Astrocyte (in vitro differentiated cells and primary cell): ENCODE measurements at places on chromosomes 7 and 10. TPM values are rescaled to one million over a fixed set of nuclear protein-coding genes. Genes with fewer than 3 reads are reported as not detected.

The SSC4D gene
- 6.0 and 7.4 TPM in 2 replicates for total RNA-seq

The PNLIPRP2 gene
- not detected in 2 replicates for total RNA-seq

The DGKI gene
- 6.3 and 7.5 TPM in 2 replicates for total RNA-seq

The SPOCK2 gene
- total RNA-seq: 0.89 and 1.4 TPM in 2 replicates

The NODAL gene
- total RNA-seq: 0.43 TPM in 1 of 2 replicates, not detected in the other

The OGDHL gene
- 1.2 and 1.9 TPM in 2 replicates for total RNA-seq

The A1CF gene
- total RNA-seq: not detected in 2 replicates

The CPSF4 gene
- 42.8 and 46.8 TPM in 2 replicates for total RNA-seq

DNA sequence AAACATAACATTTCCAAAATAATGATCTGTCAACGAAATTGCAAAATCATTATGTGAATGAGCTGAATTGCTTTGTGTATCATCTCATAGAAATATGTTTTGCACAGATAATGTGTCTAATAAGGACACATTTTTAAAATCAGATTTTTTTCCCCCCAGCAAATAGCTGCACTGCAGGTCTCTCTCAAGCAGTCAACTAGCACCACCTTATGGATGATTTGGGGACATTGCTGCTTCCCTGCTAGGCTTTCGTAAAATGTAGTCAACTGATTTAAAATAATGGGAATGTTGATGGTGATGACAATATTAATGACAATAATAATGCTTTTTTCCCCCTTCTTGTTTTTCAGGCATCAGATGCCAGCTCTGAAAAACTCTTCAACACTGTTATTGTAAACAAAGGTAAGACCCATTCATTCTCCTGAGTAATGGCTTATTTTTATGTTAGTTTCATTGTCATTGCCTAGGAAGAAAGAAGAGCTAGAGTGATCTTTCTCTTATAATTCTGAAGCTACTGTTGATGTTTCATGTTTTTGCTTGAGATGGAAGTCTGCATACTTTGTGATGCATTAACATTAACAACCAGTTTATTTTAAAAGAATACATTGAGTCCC lies 433.6 kb upstream of the GALNT17 start:
- DNase-seq: peak; percentile 46

- peak; percentile 36 for DNase-seq
These were observed 141.5 kb downstream of the MTPAP start for GRCh38 chr10:30207485-30208052.

DNA sequence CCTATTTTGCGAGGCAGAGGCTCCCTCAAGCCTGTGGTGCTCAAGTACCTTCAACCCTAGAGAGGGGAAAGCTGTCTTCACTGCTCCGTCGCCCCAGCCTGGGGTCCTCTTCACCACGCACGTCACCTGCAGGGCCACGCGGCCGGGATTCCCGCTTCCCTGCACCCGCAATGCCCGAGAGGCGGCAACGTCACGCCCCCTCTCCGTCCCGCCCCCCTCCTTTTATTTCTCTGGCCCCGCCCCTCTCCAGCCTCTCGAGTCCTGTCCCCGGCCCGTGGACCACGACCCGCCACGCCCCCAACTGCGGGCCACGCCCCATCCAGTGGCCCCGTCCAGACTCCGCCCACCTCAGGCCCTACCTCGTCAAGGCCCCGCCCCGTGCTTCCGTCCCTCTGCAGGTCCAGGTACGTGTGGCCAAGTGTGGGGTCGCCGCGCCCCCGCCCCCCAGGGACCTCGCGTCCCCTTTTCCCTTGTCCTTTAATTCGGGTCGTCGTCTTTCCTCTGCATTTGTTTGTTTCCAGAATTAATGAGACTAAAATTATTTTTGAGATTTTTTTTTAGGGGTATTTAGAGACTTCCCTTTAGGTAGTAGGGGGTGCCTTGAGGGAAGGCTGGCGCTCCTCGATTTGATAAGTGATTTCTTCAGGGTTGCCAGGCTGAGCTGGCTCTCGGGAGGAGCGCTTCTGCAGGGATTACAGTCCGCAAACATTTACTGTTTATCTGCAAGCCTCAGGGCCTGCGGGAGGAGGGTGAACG lies 69.8 kb upstream of the BAIAP2L1 start:
- no peak for DNase-seq

DNA sequence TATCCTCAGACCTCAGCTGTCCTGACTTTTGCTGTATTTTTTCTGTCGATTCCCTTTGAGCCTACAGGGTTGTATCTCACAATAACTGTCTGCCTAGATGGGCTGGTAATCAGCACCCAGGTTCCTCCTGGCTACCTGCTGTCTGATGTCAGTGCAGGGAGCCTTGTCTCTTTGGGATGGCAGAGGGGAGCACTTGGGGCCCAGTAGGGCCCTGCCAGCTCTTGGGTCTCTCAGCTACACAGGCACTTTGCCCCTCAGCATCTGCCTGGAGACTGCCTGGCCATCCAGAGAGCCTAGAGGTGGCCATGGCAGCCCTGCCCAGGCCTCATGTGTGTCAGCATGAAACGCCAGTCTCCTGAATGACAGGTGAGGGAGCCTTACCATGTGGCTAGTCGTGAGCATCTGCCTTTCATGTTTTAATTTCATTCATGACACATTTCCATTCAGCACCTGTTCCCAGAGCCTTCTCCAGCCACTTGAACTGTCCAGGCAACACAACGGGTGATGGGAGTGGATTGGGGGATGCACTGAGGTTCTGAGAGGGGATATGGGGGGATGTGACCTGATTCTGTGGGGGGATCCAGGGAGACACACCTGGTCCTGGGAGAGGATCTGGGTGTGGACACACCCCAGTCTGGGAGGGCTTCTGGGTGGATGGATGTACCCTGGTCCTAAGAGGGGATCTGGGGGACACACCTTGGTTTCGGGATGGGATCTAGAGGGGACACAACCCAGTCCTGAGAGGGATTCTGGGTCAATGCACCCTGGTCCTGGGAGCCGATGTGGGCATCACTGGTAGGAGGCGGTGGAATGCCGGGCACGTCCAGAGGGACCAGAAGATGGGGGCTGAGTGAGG lies 21.9 kb downstream of the ADCY1 start:
- DNase-seq: no peak

DNA sequence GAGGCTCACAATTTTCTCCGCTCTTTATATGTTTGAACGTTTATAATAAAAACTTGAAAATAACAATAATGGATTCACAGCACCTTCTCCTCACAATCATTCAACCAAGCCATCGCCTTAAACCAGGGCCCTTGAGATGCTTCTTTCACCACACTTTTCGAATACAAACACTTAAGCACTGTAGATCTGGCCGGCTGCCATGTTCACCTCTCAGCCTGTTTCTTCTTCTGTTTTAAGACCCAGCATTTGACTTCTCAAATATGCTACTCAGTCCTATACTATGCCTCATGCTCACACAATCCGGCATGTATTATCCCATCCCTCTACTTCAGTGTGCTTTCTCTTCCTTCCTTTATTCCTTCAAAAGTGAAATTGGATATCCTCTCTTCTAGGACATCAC lies 280.6 kb downstream of the TFEC start:
- DNase-seq: peak; percentile 33

- no peak for DNase-seq
These were observed 16.8 kb upstream of the SH2D4B start for GRCh38 chr10:80520661-80521470.

DNA sequence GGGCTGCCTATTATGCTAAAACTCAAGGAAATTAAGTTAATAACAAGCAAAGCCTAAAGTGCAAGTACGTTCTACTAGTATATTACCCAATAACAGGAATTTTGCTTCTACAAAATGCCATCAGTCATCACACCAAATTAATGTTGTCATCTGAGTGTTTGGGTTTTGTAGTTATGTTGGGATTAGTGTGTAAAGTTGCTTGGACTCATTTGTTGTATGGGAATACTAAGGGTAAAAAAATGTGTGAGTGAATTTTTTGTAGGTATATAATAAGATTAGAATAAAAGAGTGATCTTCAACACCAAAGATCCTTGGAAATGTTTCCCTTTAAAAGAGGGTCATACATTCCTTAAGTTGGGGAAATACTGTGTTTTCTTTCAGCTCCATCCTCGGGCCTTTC lies 38.6 kb downstream of the NRP1 start:
- peak; percentile 47 for DNase-seq

DNA sequence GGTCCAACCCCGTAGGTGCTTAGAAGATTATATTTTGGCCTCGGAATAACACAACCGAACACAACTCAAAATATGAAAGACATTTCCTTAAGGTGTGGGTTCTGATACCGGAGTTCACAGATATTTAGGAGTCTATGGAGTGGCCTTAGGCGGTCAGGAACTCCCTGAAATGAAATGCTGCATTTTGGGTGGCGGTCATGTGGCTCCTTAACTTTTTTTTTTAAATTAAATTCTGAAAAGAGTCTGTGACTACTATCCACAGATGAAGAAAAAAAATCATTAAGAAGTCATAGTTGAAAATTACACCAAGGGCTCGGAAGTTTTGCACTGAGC lies 290.9 kb upstream of the NFE2L3 start:
- DNase-seq: no peak

- no peak for DNase-seq
These were observed 31.3 kb upstream of the ZNF273 start for GRCh38 chr7:64871761-64872160.

DNA sequence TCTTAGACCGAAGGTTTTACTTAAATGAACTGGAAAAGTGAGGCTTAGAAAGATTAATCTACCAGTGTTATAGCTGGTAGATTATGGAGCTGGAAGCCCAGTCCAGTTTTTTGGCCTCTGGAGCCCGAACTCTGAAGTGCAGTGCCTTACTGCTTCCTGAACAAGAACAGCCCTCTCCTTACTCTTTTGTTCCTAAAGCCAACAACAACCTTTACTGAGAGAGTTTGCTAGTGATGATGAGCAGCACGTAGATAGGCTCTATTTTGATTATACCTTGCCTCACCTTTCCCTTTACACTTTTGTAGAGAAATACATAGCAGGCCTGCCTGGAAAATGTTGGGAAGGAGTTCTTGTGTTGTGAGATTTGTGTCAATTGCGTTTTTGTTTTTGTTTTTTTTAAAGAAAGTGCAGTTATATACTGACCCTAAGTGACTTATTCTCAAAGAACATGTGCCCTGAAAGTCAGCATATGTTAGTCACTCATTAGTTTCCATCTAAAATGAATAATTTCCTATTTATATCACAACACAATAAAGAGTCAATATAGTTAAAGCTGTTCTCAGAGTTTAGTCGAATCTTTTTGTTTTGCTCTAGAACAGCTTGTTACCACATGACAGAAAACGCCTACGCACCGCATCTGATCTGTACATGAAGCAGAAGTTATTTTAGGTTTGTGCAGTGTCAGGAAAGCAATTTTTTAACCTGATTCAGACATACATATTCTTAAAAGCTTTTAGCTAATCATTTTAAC lies 33.0 kb downstream of the PLEKHA1 start:
- peak; percentile 13 for DNase-seq

DNA sequence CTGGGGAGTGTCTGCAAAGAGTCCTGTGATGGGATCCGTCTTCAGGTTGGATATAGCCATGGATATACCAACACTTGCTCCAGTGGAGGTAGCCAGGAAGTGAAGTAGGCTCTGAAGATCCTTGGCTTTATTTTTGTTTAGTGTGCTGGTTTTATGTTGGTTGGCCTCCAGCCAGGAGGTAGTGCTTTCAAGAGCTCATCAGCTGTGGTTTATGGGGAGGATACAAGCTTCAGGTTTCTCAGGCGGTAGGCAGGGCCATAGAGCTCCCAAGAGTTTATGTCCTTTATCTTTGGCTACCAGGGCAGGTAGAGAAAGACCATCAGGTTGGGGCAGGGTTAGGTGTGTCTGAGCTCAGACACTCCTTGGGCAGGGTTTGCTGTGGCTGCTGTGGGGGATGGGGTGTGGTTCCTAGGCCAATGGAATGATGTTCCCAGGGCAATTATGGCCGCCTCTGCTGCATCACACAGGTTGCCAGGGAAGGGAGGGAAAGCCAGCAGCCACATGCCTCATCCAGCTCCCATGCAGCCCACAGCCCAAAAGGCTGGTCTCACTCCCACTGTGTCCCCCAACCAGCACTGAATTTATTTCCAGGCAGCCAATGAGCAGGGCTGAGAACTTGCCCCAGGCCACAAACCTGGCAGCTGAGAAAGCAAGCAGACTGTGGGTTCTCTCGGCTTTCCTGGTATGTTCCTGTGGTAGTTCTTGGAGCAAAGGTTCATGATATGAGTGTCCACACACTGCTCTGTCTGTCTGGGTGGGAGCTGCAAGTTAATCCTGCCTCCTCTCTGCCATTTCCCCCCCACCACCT lies 67.0 kb upstream of the PRLHR start:
- DNase-seq: no peak

GRCh38 chr10:98642281-98642680 lies 195.5 kb upstream of the HPS1 start:
- DNase-seq: peak; percentile 10

GRCh38 chr7:37212556-37212955 lies 236.1 kb downstream of the ELMO1 start:
- DNase-seq: no peak

- DNase-seq: no peak
These were observed 42.2 kb upstream of the HSPB1 start for GRCh38 chr7:76260171-76260703.

DNA sequence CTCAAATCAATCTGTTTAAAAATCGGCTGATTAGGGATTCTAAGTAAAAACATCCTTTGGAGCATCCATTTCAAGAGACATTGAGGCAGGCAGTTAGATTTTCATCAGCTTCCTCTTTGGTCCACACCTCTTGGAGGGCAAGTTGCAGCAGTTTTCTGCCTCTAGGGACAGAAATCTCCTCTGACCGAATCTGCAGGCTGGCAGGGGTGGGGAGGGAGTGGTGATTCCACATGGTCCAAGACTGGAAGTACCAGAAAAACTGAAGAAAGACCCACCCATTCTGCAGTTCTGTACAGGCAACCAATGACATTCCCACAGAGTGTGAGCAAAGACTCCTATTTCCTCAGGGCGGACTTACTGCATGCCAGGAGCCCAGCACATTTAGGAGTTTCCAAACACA lies 29.0 kb downstream of the FGFBP3 start:
- no peak for DNase-seq

DNA sequence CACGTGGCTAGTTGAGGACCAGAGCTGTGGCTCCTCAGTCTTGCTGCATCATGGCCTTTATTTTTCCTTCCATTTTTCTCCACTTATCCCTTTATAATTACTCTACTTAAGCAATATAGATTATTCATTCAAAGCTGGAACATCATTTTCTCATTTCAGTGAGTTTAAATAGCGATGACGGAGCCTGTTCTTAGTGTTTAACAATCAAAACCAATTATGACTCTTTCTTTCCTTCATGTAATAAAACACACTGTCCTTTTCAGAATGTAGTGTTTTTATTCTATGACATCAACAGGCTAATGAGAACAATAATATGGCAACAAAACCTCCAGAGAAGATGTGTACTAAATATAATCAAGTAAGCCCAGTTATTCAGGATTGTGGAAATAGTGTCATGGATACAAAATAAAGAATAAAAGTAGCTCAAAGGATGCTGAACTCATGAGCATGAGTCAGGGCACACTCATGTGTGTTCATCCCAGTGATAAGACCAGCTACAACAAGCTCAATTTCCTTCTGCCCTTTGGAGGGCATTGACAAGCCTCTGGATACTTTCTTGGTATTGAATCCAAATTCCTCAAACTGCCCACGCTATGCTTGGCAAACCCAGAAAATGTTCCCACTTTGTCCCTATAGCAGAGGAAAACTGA lies 188.4 kb downstream of the CYP26A1 start:
- DNase-seq: peak; percentile 51

DNA sequence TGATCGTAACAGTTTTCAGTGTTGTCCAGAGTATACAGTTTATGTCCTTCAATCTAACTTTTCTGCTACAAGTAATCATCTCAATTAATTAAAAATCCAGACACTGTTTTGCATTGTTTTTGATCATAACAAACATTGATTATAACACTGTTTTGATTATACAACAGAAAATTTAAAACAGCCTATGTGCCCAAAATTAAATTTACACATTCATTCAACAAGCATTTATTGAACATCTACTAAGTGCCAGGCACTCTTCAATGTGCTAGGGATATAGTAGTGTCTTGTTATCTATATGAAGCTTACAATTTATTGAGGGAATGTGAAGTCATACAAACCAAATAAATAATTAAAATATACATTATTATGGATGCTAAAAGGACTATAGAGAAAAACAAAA lies 10.6 kb downstream of the ELAPOR2 start:
- no peak for DNase-seq
